ENCODE measurements at places on chromosomes 3 and 15. TPM values are rescaled to one million over a fixed set of nuclear protein-coding genes. Genes with fewer than 3 reads are reported as not detected.

DNA sequence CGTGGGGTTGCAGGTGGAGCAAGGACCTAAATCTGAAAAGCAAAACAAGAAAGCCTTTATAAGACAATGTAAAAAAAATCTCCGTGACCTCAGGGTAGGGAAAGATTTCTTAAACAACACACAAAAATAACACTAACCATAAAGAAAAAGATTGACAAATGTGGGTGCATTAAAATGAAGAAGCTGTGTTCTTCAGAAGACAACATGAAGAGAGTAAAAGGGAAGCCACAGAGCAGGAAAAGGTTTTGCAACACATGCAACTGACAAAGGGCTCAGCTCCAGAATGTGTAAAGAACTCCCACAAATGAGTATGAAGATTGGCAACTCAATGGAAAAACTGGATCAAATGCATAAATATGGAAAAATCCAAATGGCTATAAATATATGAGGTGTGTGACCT is 74.2 kb downstream of the MAGEF1 start:
- H3K4me3 ChIP-seq: no peak overlapping the region
- H3K27ac ChIP-seq: no peak overlapping the region
- H3K36me3 ChIP-seq: no peaks in the 10 kb centered on the region
- H3K27me3 ChIP-seq: no peaks in the 10 kb centered on the region
- no peak for DNase-seq

DNA sequence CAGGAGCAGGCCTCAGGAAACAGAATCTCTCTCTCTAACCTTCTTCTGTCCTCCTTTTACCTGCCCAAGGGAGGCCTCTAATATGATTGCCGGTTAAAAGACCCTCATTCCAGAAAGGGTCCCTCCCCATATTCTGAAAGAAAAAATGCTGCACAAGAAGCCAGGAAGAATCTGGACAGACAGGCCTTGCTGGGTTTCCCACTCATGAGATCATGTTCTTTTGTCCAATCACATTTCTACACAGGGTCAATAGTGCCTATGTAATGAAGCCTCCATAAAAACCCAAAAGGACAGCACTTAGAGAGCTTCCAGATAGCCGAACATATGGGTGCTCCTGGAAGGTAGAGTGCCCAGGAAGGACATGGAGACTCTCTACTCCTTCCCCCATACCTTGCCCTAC is 146.0 kb downstream of the MYO9A start:
- no peaks in the 10 kb centered on the region for H3K36me3 ChIP-seq
- no peaks in the 10 kb centered on the region for H3K27me3 ChIP-seq
- H3K4me1 ChIP-seq: no peaks in the 10 kb centered on the region
- DNase-seq: no peak
- no peak overlapping the region for H3K4me3 ChIP-seq

Gene PLAAT1
- total RNA-seq: not detected

GRCh38 chr3:171844873-171845272 is 1.7 kb downstream of the TMEM212 start:
- no peak overlapping the region for H3K4me3 ChIP-seq
- no peak overlapping the region for H3K27ac ChIP-seq
- H3K4me1 ChIP-seq: no peaks in the 10 kb centered on the region
- H3K27me3 ChIP-seq: no peaks in the 10 kb centered on the region
- no peak for DNase-seq
- no peaks in the 10 kb centered on the region for H3K36me3 ChIP-seq

Gene MIX23
- 140 TPM for total RNA-seq

Gene VPS8
- total RNA-seq: 22.3 TPM

Measured in CD8-positive, alpha-beta memory T cell (primary cell).